Upper lobe of right lung (tissue), 1 donor: ENCODE measurements at places on chromosomes 2 and 18.

GRCh38 chr2:108315444-108315934, 26.8 kb downstream of the SULT1C2 start:
- DNase-seq, result no peak

DNA sequence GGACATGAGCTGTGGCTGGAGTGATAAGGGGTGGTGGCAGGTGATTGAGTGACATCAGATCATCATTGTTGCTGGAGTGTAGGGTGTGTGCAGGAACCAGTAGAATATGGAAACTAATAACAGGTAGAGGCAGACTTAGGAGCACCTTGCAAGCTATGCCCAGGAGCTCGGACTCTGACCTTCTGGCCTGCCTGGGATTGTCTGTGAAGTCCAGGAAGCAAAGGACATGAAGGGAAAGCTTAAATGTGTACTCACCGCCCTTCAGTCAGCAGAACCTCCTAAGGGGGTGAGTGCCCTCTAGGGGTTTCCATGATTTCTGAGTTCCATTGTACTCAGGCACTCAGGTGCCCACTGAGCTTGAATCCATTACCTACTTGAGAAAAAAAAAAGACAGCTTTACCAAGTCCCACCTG, 104.2 kb downstream of the CRIM1 start:
- no peak for DNase-seq

GRCh38 chr2:134900151-134900550, 18.5 kb upstream of the CCNT2 start:
- DNase-seq, result no peak

DNA sequence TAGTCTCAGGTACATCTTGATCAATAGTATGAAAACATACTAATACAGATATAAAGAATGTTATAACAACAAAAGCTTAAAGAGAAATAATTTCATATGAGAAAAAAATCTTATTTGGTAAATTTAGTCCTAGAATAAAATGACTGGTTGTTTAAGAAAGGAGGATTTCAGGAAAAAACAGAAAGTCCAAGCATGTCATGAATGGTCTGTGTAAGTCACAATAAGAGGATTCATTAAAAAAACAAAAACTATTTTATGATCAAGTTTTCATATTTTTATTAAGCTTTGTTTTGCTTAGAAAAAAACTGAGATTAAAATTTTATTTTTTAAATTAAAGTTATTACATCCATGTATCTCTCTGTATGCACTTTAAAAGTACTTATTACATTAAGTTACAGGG, 353.9 kb upstream of the SPHKAP start:
- DNase-seq, result no peak
